ENCODE measurements at places on chromosomes 4 and X.

- no peak for DNase-seq
Observed at GRCh38 chr4:180407275-180407885, 1835.8 kb upstream of the TENM3 start.

DNA sequence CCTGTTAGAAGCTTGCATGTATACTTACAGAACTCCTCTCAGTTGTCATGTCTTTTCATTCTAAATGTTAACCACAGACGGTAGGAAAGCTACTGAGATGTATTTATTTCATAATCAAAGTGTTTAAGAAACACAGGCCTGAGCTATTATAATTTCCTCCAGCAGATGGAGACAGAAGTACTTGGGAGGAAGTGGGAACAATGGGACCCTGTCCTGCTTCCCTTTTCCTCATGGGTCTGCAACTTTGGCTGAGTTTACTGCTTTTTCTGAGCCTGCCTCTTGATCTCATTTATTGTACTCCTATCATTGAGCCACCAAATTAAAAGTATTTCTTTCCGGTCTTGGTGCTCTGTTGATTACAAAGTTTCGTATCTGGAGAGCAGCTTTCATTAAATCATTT is 67.7 kb upstream of the SPANXN2 start:
- no peak for DNase-seq

GRCh38 chr4:177191586-177191985 is 118.1 kb upstream of the NEIL3 start:
- no peak for DNase-seq

DNA sequence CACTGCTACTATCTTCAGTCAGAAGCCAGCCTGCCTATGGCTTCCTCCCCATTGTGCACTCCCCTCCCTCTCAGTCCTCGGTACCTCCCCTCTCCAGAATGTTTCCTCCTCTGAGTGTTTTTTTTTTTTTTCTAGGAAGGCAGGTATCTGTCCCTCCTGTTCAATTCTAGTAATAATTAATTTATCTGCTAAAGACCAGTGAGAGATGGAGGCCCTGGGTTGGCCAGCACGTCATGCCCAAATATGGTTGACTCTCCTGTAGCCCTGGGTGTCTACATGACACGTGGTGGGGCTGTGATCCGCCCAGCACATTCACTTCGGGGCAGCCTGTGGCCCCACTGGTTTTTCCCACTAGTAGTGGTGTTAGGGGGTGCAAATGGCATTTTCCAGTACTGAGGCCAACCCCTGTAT is 1.8 kb downstream of the FLNA start:
- DNase-seq, result peak; percentile 25

GRCh38 chr4:42610941-42611340 is 46.0 kb downstream of the ATP8A1 start:
- no peak for DNase-seq

Measured in T-helper 17 cell (primary cell).